ENCODE measurements at places on chromosomes 6 and 20.

DNA sequence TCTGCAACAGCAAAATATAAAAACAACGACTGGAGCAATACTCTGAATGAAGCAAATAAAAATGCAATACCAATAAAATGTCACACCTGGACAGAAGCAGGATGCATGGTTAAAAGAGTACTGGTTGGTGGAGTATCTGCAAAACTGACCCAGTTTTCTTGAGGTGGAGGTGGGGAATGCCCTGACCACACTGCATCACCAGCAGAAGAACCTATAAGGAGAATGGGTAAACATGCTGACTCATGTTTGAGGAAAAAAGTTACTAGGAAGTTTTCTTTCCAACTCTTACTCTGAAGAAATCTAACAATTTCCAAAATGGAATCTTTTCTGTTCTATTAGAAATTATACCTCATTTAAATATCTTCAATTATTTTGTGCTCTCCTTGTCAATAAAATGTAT, 43.6 kb downstream of the REPS1 start:
- DNase-seq: no peak

DNA sequence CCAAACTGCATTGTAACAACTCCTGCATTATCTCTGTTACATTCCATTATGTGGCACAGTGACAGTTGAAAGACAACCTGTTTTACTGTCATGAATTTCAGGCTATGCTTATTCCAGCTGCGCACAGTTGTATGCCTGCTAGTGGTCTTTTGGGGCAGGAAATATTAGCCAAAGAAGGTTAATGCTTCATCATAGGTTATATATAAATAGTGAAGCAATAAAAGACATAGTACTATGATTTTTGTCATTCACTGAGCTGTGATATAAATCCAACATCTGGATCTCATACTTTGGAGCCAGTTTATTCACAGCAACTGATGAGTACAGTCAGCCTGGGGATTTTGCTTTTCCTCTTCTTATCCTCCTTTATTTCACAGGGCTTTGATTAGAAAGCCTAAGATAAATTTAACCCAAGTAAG, 55.6 kb downstream of the FILIP1 start:
- no peak for DNase-seq

DNA sequence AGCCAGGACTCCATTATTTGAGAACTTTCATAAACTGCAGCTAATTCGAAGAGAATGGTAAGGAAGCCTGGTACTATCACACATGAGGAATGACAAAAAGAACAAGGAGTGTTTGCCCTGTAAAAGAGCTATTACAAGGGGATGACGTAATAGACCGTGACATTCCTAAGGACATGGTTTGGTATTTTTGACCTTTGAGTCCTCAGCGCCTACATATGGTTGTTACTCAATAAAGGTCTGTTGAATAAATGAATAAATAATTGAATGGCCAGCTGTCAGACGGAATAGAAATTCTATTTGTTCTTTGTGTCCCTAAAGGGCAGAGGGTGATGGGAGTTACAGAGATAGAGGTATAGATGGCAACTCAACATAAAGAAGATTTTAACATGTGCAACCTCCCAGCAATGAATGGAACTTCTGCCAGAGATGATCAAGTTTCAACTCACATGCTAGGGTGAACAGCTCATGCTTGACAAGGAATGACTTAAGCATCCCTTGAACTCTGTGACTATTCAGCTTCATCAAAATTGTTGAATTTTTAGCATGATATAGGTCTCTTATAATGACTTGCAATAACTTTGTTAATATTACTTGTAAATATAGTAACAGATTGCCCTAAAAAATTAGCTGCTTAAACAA, 115.4 kb downstream of the TENT5A start:
- DNase-seq: no peak

DNA sequence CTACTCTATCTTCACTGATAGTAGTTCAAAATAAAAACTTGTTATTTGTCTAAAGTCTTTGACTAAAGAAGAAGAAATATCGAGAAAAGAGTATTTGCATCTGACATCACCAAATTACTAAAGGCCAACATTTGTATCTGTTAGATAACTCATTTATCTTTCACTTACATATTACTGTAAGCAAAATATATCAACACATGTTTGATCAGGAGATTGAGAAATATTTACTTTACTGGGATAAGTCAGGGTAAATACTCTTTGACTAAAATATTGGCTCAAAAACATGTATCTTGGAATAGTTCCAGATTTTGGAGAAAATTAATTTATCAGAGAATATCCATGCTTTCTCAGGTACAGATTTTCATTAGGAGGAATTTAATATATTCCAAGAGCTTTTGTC, 306.0 kb downstream of the TENT5A start:
- DNase-seq: no peak

- DNase-seq: no peak
Observed at GRCh38 chr20:51368461-51369211, 173.9 kb downstream of the NFATC2 start.

- DNase-seq: peak; percentile 8
Observed at GRCh38 chr6:106608080-106608668, 21.1 kb downstream of the RTN4IP1 start.
